Foreskin keratinocyte (primary cell): ENCODE measurements at places on chromosomes 3 and 15.
A peak's percentile ranks its signal among the peaks of the same experiment; 100 is the strongest.

DNA sequence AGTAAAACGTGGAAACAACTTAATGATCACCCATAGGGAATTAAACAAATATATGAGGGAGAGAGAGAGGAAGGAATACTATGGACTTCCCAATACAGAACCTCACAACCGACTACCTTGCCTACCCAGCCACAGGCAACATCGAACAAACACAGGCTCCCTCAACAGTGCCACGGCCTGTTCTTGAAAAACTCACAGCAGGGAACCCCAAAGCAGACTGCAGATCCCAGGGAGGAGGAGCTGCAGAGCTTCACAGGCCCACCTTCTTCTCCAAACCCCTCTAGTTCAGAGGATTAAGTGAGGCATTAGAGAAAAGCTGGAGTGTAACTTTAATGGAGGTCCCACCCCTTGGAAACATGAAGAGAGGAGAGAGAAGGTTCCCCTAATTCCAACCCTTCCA is 110.2 kb downstream of the ST8SIA2 start:
- DNase-seq: no peak

GRCh38 chr3:8625991-8626390 is 18.6 kb downstream of the SSUH2 start:
- DNase-seq: no peak

DNA sequence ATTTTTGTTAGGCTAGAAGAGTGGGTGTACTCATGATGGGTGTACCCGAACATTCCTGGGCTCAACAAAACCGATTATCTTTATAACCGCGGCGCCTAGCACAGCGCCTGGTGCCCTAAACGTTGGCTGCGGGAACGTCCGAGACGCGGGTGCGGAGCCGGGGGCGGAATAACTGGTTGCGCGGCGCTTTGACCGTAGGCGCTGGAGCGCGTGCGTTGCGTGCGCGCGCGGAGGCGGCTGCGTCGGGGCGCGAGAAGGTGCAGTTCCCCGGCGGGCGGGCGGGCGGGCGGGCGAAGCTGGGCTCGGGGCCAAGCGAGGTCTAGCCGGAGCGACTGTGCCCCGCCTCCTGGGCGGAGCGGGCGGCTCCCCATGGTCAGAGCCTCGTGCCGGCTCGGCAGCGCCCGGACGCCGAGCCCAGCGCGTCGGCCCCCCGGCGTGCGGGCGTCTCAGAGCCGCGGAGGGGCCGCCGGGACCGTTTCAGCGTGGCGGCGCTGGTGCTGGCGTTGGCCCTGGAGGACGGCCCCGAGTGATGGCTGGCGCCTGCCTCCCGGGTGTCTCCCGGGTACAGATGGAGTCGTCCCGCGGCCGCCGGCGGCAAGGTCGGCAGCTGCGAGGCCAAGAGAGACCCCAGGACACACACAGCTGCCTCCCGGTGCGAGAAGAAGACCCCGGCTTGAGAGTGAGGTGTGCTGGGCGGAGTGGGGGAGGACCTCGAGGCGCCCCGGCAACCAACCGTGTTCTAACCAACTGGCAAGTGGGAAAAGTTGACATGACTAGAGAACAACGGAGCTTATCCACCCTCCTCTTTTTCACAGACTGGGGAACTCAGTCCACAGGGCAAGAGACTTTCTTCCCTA is at the start of gene PLAAT1:
TSS of gene PLAAT1 (plus strand) at position 373 of the 857 bp plus-strand sequence. CDS start 14,429 bp downstream, outside the sequence.
- no peak for DNase-seq

GRCh38 chr3:133441867-133442270 is 42.0 kb downstream of the BFSP2 start:
- no peak for DNase-seq

GRCh38 chr3:156605686-156606605 is 51.0 kb upstream of the SSR3 start:
- no peak for DNase-seq

GRCh38 chr3:40223856-40224255 is 85.7 kb upstream of the EIF1B start:
- DNase-seq: no peak

DNA sequence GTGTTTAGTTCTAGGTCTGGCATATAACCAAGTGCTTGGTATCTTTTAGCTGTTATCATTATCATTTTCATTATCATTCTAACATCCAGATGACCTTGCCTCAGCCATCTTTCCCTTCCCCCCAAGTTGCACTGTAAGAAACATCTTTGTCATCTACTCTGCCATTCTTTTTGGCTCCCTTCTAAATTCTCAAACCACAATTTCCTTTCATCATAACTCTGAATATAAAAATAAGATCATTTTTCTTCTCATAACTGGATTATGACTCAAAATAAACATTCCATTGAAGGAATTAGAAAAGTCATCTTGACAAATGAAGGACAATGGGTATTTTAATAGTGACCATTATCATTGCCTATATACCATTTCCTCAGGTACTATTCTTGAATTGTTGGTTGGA is 786.2 kb downstream of the AGBL1 start:
- DNase-seq: no peak

GRCh38 chr3:167728632-167729323 is 5.9 kb downstream of the PDCD10 start:
- no peak for DNase-seq

- DNase-seq: peak; percentile 94
These were observed 326.1 kb downstream of the SATB1 start for GRCh38 chr3:18098960-18099587.

DNA sequence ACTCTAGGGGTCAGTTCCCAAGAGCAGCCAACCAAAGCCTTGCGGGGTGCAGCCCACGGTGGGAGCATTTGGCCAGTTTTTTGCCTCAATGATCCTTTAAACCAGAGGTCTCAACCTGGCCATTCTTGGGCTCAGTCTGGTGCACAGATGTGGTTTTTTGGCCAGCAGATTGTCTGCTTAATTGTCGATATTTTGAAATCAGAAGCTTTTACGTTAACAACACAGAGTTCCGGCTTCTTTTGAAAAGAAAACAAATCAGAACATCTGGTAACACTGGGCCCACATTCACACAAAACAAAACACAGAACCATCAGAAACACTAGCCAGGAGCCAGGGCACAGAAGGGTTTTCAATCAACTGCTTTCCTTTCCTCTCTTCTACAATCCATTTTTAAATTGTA is 127.7 kb downstream of the XXYLT1 start:
- no peak for DNase-seq

DNA sequence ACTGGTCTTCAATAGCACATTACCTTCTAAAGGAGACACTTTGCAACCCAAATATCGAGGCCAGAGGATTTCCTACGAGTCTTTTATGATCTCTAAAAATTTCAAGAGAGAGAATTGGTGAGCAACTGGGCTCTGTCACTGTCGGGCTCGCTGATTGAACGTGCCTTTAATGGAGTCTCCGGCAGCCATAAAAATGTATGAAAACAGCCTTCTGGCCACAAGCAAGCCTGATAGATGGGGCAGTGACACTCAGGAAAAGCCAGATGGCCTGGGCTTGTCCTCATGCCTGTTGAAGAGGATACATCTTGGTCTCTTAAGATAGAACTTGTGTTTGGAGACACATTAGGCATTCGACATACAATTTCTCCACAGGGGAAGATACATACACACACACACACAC is 419.5 kb upstream of the PROK2 start:
- no peak for DNase-seq

GRCh38 chr3:10925436-10926255 is 66.9 kb upstream of the SLC6A1 start:
- no peak for DNase-seq

DNA sequence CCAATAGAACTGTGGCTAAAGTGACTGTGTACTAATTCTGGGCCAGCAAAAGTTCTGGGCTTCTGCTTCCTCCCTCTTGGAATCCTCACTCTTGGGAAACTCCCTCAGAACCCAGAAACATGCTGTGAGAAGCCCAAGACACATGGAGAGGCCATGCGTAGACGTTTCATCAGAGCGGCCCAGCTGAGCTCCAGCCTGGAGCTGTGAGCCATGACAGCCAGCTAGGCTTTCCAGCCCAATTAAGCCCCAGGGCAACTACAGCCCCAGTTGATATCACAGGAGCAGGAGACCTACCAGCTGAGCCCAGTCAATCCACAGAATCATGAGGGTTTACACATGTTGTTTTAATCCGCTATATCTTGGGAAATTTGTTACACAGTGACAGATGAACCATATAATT is 43.6 kb upstream of the CNOT10 start:
- DNase-seq: no peak

- no peak for DNase-seq
These were observed 619.9 kb upstream of the SUCLG2 start for GRCh38 chr3:68274286-68274685.

DNA sequence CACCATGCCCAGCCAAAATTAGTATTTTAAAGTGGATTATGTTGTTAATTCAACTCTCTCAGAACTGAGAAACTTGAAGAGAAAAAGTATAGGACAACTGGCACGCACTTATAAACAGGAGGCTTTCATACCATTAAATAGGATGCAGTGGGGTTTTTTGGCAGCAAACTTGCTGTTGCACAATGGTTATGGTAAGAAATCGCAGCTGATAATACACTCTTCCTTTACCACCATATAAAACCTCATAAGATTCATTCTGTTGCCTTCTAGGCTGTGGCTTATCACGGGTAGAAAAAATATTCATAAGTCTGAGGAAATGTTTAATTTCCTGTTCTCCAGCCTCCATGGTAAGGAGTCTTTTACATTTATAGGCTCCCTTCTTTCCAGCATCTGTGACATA is 95.3 kb downstream of the TMCO5A start:
- DNase-seq: no peak

GRCh38 chr15:35693886-35694285 is 147.9 kb upstream of the DPH6 start:
- DNase-seq: no peak

DNA sequence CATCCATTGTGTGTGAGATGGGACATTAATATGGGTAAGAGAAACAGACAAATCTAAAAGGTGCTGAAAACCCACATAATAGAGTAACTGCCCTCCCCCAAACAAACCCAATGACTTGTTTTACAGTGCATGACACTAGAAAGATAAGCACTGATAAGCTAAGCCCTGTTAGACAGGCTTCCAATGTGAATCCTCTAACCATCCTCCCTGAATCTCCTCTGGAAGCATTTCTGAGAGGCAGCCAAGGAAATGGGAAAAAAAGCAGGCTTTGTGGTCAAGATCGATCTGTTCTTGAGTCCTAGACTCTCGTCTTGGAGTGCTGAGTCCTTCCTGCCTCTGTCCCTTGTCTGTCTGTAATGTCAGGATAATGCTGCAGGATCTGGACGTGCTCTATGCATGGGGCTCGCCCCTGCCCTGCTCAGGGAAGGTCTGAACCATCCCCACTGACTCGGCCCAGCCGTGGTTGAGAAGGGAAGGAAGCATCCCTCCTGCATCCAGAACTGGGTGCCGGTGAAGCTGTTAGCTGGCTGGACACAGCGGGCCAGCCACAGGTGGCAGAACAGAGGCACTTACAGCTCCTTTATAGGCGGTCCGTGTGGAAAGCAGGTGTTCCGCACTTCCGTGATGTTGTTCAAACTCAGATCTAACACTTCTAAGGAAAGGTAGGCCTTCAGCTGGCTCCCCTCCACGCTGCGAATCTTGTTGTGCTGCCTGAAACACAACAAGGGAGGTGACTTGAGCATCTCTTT is 84.1 kb downstream of the LRIG1 start:
- no peak for DNase-seq

DNA sequence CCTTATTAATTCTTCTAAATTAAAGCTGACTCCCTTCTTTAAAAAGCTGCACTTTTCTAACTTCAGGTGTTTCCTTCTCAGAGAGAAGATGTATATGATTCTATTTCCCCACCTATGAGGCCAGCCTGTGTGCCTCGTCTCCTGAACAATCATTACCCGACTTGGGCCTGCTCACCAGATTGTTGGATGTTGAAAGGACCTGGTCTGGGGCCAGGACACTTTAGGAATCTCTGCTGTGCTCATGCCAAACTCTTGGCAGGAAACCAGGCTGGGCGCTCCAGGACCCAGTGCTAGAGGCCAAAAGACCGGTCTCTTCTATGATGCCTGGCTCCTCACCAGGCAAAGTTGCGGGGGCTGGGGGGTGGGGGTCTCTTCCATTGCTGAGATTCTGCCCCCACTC is 16.9 kb upstream of the LRRC31 start:
- DNase-seq: no peak

DNA sequence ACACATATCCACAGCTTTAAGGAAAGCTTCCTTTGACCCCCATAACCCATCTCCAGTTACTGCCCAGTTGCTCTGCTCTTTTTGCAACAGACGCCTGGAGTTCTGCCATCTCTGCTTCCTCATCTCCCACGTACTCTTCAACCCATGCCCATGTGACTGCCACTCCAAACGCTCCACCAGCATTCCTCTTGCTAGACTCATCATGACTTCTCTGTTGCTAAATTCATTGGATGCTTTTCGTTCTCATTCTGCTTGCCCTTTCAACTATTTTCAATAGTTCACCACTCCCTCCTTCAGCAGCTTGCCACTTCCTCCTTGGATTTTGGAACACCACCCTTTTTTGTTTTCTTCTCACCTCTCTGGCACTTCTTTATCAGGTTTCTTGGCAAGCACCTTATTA is 2.7 kb upstream of the KNSTRN start:
- DNase-seq: peak; percentile 82

DNA sequence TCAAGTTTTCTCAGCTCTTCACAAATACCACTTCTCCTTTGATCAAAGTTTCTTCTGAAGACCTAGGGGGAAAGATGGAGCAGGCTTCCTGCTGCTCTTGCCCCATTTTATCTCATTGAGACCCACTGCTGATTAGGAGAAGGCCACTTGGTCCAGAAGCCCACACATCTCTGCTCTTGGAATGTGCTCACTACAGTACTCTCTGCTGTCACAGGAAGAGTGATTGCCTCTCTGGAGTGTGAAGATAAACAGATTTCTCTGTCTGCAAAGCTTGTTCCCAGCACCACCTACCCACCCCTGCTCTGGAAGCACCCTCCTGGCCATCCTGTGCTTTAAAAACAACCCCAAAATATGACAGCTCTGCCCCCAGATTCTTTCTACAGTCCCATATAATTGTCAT is 41.3 kb upstream of the PRTG start:
- DNase-seq: no peak

GRCh38 chr3:141981084-141981483 is 104.6 kb downstream of the ATP1B3 start:
- DNase-seq: peak; percentile 32

DNA sequence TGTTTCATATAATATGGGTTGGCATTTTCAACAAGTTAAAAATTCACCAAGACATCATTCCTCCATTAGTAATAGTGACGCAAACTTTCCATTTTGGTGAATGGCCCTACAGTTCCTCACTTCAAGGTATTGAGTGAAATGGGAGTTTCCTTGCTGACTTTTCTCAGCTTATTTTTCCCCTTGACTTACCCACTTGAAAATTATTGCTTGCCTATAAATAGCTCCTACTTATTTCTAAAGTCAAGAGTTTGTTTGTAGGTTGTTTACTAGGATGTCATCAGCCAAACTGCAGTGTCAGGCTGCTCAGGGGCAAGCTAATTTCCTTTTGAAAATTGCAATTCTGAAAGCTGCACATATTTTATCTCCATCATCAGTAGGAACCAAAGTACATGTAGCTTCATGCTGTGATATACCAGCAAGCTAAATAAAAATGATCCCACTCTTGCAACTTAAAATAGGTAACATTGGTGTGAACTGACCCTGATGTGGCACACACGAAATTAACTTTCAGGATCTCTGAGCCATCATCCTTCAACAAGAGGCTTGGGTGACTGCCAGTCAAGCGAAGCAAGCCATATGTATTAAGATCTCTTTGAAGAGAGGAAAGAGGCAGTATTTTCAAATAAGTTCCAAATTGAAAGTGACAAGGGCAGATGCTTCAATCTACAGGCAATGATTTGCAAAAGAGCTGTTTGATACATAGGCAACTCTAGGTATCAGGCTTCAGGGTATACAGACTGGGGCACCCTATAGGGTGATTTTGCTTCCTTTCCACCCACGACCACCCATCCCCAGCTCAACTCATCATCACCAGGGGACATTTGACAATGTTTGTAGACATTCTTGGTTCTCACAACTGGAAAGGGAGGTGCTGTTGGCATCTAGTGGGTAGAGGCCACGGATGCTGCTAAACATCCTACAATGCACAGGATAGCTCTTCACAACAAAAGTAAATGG is 66.8 kb upstream of the RASGRP1 start:
- no peak for DNase-seq
